Spinal cord (tissue), 10 donors: ENCODE measurements at places on chromosomes 13 and 19. TPM values are rescaled to one million over a fixed set of nuclear protein-coding genes. Genes with fewer than 3 reads are reported as not detected.

DNA sequence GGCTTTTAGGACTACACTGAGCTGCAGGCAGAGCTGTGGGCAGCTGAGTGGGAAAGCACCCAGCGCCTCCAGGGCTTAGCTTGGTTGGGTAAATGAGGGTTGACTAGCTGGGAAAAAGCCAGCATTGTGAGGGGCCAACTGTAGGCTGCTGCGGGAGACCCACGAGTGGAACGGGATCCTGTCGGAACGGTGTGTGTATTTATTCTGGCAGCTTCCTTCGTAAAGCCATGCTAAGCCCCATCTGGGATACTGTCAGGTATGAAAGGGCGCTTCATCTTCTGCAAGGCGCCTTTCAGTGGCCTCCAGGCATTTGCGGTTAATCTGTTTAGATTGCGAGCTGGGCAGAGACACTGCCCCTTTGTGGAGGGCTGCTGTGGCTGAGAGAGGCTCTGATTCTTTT, 39.5 kb upstream of the CNMD start:
- peaks cover 16% of the 10 kb centered on the region for H3K4me1 ChIP-seq
- no peak for DNase-seq
- no peak overlapping the region for H3K4me3 ChIP-seq
- no peaks in the 10 kb centered on the region for H3K27me3 ChIP-seq
- no peaks in the 10 kb centered on the region for H3K36me3 ChIP-seq

DNA sequence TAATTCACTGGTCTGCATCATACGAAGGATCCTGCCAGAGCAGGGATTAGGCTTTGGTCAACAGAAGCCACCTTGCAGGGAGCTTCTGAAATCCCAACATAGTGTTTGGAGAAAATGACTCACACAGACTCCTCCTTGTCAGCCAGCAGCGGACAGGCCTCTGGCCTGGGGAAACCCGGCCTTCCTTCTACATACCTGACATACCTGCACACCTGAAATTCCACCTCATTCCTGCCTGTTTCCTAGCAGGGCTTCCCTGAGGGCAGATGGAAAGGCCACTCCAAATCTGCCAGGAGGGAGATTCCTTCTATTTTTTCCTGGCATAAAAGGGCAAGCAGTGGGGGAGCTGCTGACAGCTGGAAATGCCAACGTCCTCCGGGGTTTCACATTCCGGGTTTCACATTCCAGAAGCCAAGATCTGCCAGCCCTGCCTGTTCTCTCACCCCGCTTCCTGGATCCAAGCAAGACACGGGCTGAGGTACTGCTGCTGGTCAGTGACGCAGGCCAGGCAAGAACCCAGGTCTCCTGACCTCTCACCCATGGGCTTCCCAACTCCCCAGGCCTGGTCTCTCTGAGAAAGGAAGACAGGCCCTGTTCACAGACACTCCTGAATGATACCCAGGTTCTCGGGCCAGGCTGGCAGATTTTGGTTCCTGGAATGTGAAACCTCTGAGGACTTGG, 18.2 kb upstream of the IGFL1 start:
- peaks cover 3% of the 10 kb centered on the region for H3K36me3 ChIP-seq
- H3K27ac ChIP-seq = no peak overlapping the region
- H3K27me3 ChIP-seq = no peaks in the 10 kb centered on the region
- peaks cover 4% of the 10 kb centered on the region for H3K4me1 ChIP-seq
- no peak for DNase-seq

DNA sequence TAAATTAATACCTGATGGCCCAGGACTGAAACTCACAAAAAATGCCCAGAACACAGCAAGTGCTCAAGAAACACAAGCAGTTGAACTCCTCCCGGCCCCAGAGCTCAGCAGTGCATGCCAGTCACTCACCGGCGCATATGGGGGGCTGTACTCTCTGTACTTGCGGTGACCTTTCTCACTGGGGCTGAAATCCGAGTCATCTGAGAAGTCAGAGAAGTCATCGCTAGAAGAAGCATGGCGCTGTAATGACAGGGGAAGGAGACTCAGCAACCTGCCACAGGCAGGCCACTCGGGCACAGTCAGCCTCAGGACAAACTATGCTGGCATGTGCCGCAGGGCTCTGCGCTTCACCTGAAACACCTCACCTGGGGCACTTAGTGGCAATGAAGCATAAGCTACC, 19.7 kb downstream of the ZC3H4 start:
- H3K27ac ChIP-seq = no peak overlapping the region
- no peak overlapping the region for H3K4me3 ChIP-seq
- H3K36me3 ChIP-seq = peaks cover 69% of the 10 kb centered on the region
- no peak for DNase-seq
- peaks cover 47% of the 10 kb centered on the region for H3K4me1 ChIP-seq

- peaks cover 9% of the 10 kb centered on the region for H3K36me3 ChIP-seq
- no peak for DNase-seq
- H3K4me3 ChIP-seq = peak within 1 kb of the TSS; percentile 79
- H3K27me3 ChIP-seq = no peaks in the 10 kb centered on the region
- peaks cover 34% of the 10 kb centered on the region for H3K4me1 ChIP-seq
Observed at GRCh38 chr19:18340190-18340989, at the start of gene PGPEP1. TSS of gene PGPEP1 (plus strand) at chr19:18340598. CDS start at chr19:18340682, 84 bp downstream.

- DNase-seq = no peak
- no peak overlapping the region for H3K4me3 ChIP-seq
- no peak overlapping the region for H3K27ac ChIP-seq
- H3K36me3 ChIP-seq = no peaks in the 10 kb centered on the region
- peaks cover 23% of the 10 kb centered on the region for H3K4me1 ChIP-seq
Observed at GRCh38 chr19:54475706-54476105, 2.6 kb upstream of the CDC42EP5 start.

DNA sequence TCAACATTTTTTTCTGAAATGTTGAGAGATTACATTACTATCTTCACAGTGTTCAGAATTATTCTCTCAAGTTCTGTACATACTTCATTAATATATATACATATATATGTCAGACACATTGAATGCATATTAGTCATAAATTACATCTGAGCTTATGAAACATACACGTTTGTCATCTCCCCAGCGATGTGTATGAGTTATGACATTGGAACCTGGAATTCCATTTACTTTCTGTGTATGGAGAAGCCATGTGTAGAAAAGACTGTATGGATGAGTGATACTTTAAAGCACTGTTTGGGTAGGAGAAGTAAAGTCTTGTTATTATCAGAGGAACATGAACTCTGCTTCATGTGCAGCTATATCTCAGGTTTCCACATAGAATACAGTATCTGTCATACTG, 167.2 kb downstream of the FGF14 start:
- DNase-seq = no peak
- no peak overlapping the region for H3K4me3 ChIP-seq
- H3K27me3 ChIP-seq = no peaks in the 10 kb centered on the region
- no peak overlapping the region for H3K27ac ChIP-seq
- no peaks in the 10 kb centered on the region for H3K36me3 ChIP-seq
- H3K4me1 ChIP-seq = peaks cover 7% of the 10 kb centered on the region

DNA sequence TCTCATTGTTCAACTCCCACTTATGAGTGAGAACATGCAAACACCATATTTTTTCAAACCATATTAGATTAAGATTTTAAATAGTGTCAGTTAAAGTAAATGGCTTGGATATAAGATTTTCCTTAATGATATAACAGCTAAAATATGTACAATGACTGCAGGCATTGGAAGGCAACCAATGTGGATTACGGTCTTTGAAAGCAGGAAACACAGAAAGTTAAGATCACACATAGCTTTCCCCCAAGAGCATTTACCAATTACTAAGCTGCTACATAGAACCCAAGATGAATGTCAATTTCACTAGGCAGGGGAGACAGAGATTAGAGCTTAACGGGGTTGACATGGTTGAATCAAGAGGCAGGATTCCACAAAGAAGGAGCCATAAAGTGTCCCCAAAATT, 173.2 kb upstream of the TRPC4 start:
- H3K4me3 ChIP-seq = no peak overlapping the region
- H3K27ac ChIP-seq = no peak overlapping the region

DNA sequence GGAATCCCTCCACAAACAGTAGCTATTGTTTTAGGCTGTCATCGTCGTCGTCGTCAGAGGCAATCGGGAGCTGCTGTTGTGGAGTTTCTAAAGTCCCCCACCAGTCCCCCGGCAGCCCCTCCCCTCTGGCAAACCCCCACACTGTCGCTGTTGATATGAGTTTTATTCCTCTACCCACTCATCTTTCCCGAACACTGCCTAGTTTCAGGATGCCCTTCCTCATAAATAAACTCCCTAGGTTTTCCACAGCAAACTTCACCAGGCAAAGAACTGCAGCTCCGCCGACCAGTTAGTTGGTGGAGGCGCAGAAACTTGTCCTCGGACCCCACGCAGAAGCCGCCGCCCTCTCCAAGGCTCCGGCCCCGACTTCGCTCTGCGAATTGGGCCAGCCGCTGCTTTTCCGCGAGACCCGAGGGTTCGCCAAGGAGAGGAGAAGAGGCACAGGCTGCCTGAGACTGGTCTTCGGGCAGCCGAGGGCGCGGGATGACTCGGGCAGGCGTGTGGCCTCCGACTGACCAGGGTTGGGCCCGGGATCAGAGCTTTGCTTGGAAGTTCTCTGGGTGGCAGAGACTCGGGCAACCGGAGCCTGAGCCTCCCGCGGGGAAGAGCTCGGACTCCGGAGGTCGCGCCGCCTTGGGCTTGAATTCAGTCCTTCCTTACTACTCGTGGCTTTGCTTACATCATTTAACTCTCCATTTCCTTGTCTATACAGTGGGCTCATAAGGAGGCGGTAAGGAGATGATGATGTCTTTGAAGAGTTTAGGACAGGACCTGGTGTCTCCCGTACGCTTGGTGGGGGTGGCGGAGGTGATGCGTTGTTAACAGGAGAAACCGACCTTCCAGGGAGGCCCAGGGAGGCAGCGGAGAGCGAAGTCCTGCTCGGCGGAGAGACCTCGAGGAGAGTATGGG, 7.9 kb downstream of the PDX1 start:
- no peaks in the 10 kb centered on the region for H3K36me3 ChIP-seq
- no peak for DNase-seq

The IGLON5 gene
- total RNA-seq = 15.3 TPM

The METTL21C gene
- not detected for total RNA-seq

The B3GNT3 gene
- not detected for total RNA-seq

The POSTN gene
- total RNA-seq = 230 TPM
